Uterus (tissue), 4 donors: ENCODE measurements at places on chromosomes 16 and 17. TPM values are rescaled to one million over a fixed set of nuclear protein-coding genes. Genes with fewer than 3 reads are reported as not detected.

The EVPLL gene
- total RNA-seq: not detected

The DHX38 gene
- total RNA-seq: 14.1 TPM

The WBP2 gene
- 40.3 TPM for total RNA-seq

The HLF gene
- 12.0 TPM for total RNA-seq

GRCh38 chr17:31857920-31858641 is 963 bp downstream of the COPRS start:
- H3K36me3 ChIP-seq: no peaks in the 10 kb centered on the region
- no peak for DNase-seq
- no peaks in the 10 kb centered on the region for H3K4me1 ChIP-seq
- peak overlapping the region; percentile 82 for H3K27ac ChIP-seq

DNA sequence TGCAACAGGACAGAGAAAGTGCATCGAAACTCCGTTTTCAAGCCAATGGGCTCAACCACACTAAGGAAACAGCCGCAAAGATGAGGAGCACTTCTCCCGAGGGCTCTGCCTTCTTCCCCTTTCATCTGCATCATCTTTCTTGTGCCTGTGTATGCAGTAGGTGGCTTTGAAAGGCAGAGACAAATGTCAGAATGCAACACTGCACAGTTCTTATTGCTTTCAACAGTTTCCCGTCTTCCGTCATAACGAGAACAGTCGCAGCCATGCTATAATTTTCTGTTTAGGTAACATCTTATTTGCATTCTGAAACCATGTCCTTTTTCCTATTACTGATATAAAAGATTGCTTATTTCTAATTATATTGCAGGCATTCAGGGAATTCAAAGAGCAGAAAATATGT is 205.2 kb downstream of the SLC39A11 start:
- H3K36me3 ChIP-seq: no peaks in the 10 kb centered on the region
- H3K27me3 ChIP-seq: no peaks in the 10 kb centered on the region
- no peak overlapping the region for H3K27ac ChIP-seq
- no peak overlapping the region for H3K4me3 ChIP-seq
- no peaks in the 10 kb centered on the region for H3K4me1 ChIP-seq

GRCh38 chr16:10981697-10982216 is 37.4 kb downstream of the CLEC16A start:
- DNase-seq: no peak
- H3K27ac ChIP-seq: no peak overlapping the region
- H3K4me1 ChIP-seq: peaks cover 4% of the 10 kb centered on the region
- H3K36me3 ChIP-seq: no peaks in the 10 kb centered on the region
- no peaks in the 10 kb centered on the region for H3K27me3 ChIP-seq
- H3K4me3 ChIP-seq: no peak overlapping the region

- no peaks in the 10 kb centered on the region for H3K4me1 ChIP-seq
- no peak overlapping the region for H3K27ac ChIP-seq
- no peaks in the 10 kb centered on the region for H3K27me3 ChIP-seq
- H3K4me3 ChIP-seq: no peak overlapping the region
Observed at GRCh38 chr17:48440669-48441068, 10.7 kb upstream of the SKAP1 start.

DNA sequence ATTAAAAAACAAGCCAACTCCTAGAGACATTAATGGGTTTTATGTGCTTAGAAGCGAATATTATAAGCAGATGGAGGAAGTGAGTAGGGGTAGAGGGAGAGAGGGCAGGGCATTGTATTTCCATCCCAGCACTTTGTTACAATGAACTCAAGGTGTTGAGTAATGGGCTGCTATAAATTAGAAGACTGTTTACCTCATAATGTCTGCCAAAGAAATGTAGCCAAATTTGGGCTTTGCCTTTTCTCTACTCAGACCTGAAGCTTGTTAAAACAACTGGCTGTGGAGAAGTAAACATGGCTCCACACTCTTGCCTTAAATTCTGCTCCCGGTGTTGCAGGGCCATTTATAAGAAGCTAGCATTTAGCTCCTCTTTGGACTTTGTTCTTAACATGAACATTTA is 134.7 kb downstream of the PMP22 start:
- no peaks in the 10 kb centered on the region for H3K27me3 ChIP-seq
- no peaks in the 10 kb centered on the region for H3K36me3 ChIP-seq
- no peak for DNase-seq
- H3K4me1 ChIP-seq: no peaks in the 10 kb centered on the region
- no peak overlapping the region for H3K27ac ChIP-seq

DNA sequence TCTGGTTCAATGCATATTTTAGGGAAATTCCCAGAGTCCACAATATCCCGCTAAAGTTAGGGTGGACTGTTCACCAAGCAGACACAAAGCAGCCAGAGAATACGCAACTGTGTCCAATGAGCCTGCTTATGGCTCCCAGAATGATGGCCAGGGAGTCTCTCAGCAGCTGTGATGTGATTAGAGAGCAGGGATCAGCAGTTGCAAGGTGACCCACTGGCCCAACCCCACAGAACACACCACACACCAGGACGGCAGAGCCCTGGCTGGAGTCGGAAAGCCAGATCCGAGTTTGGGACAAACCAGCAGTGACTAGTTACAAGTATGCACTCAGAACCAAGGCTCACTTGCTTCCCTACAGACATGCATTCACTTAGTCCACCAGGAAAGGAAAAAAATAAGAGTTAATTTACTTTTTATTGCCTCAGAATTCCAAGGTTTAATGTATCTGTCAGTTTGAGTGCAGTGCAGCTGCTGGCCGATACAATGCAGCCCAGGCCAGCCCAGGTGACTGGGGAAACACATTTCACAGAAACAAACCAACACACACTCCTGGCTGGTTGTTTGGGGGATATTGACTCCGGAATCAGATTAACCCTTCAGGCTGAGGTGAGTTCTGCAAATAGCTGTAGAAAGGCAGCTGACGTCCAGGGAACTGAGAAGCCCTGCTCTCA is 121.7 kb downstream of the HIC1 start:
- H3K27me3 ChIP-seq: no peaks in the 10 kb centered on the region
- peak overlapping the region; percentile 86 for H3K27ac ChIP-seq
- H3K36me3 ChIP-seq: no peaks in the 10 kb centered on the region
- DNase-seq: no peak
- peaks cover 64% of the 10 kb centered on the region for H3K4me1 ChIP-seq

GRCh38 chr16:85420501-85421337 is 192.4 kb upstream of the GSE1 start:
- H3K27ac ChIP-seq: no peak overlapping the region
- no peaks in the 10 kb centered on the region for H3K27me3 ChIP-seq
- no peaks in the 10 kb centered on the region for H3K36me3 ChIP-seq
- no peak overlapping the region for H3K4me3 ChIP-seq
- DNase-seq: peak; percentile 59
- H3K4me1 ChIP-seq: no peaks in the 10 kb centered on the region

DNA sequence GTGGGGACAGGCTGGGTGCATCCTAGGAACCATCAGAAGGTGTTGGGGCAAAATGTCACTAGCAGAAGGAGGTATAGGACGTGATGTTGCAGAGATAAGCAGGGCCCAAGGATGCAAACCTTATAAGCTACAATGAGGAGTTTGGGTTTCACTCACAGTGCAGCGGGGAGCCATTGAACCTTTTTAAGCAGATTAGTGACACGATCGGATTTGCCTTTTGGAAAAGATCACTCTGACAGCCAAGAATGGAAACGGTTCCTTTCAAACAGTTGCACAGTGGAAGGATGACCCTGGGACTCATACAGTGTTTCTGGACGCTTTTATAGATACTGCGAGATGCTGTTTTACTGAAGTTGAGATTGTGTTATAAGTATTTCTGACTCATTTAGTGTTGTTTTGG is 131.8 kb upstream of the CACNG3 start:
- no peak overlapping the region for H3K27ac ChIP-seq
- DNase-seq: no peak
- H3K4me3 ChIP-seq: no peak overlapping the region
- H3K4me1 ChIP-seq: no peaks in the 10 kb centered on the region

DNA sequence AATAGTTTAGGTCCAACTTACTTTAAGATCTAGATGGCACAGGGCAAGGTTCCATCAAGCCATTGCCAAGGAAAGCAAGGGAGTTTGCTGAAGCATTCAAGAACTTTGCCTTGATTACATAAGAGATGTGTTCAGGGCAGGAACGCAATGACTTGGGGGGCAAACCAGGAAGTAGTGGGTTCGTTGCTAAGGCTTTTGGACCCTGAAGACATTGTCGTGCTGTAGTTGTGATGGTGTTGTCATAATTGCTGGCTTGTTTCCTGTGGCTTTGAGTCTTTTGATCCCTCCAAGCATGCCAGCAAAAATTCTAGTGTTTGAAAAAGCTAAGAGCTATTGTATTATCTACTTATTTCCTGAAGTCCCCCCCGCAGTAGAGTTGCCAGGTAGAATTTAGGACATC is 70.7 kb upstream of the HNF1B start:
- no peaks in the 10 kb centered on the region for H3K36me3 ChIP-seq
- H3K4me1 ChIP-seq: no peaks in the 10 kb centered on the region
- no peak overlapping the region for H3K27ac ChIP-seq
- no peak overlapping the region for H3K4me3 ChIP-seq
- H3K27me3 ChIP-seq: no peaks in the 10 kb centered on the region
- no peak for DNase-seq

DNA sequence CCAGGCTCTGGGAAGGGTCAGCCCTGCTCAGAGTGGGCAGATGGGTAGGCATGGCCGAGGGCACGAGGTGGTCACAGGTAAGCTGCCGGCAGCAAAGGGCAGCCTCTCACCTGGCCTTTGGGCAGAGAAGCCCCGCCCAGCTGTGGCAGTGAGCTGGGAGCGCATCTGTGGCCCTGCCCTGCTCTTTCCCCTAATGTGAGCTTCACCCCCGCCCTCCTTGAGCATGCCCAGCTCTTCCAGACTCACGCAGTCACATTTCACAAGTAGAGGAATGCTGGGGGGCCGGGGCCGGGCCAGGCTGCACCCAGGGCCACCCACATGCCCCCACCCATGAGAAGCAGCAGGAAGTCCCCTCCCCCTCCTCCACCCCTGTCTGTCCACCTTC is 40.7 kb upstream of the SLC38A10 start:
- no peaks in the 10 kb centered on the region for H3K4me1 ChIP-seq
- no peak overlapping the region for H3K4me3 ChIP-seq
- H3K27ac ChIP-seq: no peak overlapping the region
- H3K27me3 ChIP-seq: no peaks in the 10 kb centered on the region

- no peak for DNase-seq
- no peak overlapping the region for H3K27ac ChIP-seq
- no peaks in the 10 kb centered on the region for H3K27me3 ChIP-seq
- no peaks in the 10 kb centered on the region for H3K4me1 ChIP-seq
- H3K4me3 ChIP-seq: no peak overlapping the region
- no peaks in the 10 kb centered on the region for H3K36me3 ChIP-seq
Observed at GRCh38 chr17:58329035-58329809, 627 bp upstream of the TSPOAP1 start.

GRCh38 chr17:31695456-31696090 is 163.5 kb downstream of the COPRS start:
- H3K4me1 ChIP-seq: peaks cover 23% of the 10 kb centered on the region
- H3K27me3 ChIP-seq: no peaks in the 10 kb centered on the region
- no peak for DNase-seq
- H3K4me3 ChIP-seq: no peak overlapping the region
- H3K36me3 ChIP-seq: no peaks in the 10 kb centered on the region

GRCh38 chr16:50473356-50473945 is 74.7 kb upstream of the NKD1 start:
- DNase-seq: no peak
- H3K36me3 ChIP-seq: no peaks in the 10 kb centered on the region
- H3K27me3 ChIP-seq: no peaks in the 10 kb centered on the region
- no peak overlapping the region for H3K4me3 ChIP-seq
- no peaks in the 10 kb centered on the region for H3K4me1 ChIP-seq

DNA sequence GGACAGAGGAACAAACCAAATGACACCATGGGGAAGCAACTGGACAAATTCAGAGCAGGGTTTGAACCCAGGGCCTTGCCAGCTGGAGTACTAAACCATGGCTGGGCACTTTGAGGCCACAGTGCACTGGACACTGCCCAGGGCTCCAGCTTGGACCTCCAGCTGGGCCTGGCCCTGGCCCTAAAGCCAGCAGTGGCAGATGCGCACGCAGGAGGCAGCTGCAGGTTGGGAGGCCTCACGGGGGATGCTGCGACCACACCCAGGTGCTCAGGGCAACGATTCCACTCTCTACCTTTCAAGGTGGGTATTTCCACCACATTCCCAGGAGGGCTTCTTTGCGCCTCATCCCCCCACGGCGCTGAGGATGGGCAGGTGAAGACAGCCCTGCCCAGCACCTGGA is 28.9 kb downstream of the WNT3 start:
- H3K27me3 ChIP-seq: no peaks in the 10 kb centered on the region
- H3K4me1 ChIP-seq: no peaks in the 10 kb centered on the region
- no peak for DNase-seq
- no peak overlapping the region for H3K4me3 ChIP-seq

DNA sequence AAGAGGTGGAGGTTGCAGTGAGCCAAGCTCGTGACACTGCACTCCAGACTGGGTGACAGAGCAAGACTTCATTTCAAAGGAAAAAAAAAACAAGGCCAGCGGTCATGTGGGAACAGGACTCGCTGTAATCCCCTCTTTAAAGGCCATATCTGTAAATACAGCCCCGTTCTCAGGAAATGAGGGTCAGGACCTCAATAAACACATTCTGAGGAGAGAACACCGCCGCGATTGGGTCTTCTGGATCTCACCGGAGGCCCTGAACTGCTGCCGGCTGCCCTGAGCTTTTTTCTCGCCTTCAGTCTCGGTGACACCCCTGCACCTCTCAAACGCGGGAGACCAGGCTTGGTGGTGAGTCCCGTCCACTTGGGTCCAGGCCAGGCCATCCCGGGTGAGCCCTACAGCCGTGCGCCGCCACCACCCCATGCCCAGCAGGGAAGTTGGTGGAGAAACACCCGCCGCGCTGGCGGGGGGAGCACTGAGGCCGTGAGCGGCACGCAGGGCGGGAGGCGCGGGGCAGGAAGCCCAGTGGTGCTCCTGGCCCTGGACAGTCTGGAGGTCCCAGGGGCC is 28.4 kb downstream of the SLC25A10 start:
- no peaks in the 10 kb centered on the region for H3K36me3 ChIP-seq
- no peak overlapping the region for H3K4me3 ChIP-seq
- H3K4me1 ChIP-seq: no peaks in the 10 kb centered on the region
- H3K27me3 ChIP-seq: no peaks in the 10 kb centered on the region
- no peak for DNase-seq

- no peaks in the 10 kb centered on the region for H3K27me3 ChIP-seq
- H3K27ac ChIP-seq: no peak overlapping the region
- DNase-seq: no peak
- H3K4me1 ChIP-seq: no peaks in the 10 kb centered on the region
- H3K4me3 ChIP-seq: no peak overlapping the region
Observed at GRCh38 chr17:81067391-81067811, 32.5 kb downstream of the BAIAP2 start.

- H3K36me3 ChIP-seq: no peaks in the 10 kb centered on the region
Observed at GRCh38 chr16:77335652-77336234, 99.1 kb downstream of the ADAMTS18 start.

GRCh38 chr17:11779892-11780291 is 181.6 kb downstream of the DNAH9 start:
- no peak overlapping the region for H3K27ac ChIP-seq
- H3K36me3 ChIP-seq: no peaks in the 10 kb centered on the region
- H3K4me1 ChIP-seq: no peaks in the 10 kb centered on the region
- no peaks in the 10 kb centered on the region for H3K27me3 ChIP-seq
- DNase-seq: no peak
- no peak overlapping the region for H3K4me3 ChIP-seq
